Endothelial cell (in vitro differentiated cells): ENCODE measurements at places on chromosomes 13 and 19. TPM values are rescaled to one million over a fixed set of nuclear protein-coding genes. Genes with fewer than 3 reads are reported as not detected.

DNA sequence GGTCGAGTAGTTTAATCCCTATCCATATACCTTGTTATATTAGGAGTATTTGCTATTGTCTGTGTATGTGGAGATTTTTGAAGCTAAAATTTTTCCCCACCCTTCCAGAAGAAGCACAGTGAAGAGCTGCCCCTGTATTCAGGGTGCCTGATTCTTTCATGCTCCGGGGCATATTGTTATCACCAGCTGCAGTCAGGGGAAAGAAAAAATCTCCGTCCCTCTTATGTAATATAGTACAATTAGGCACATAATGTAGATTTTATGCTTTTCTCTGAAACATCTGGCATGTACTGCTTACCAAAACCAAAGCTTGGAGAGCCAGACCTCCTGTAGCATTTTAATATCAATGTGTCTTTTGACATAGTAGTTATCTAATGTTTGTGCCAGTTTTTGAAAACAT lies 214.9 kb upstream of the EDNRB start:
- DNase-seq: no peak

- no peak for DNase-seq
Observed at GRCh38 chr13:37395544-37395943, 203.0 kb downstream of the POSTN start.

- DNase-seq: no peak
Observed at GRCh38 chr19:30788105-30788765, 416.1 kb downstream of the ZNF536 start.

DNA sequence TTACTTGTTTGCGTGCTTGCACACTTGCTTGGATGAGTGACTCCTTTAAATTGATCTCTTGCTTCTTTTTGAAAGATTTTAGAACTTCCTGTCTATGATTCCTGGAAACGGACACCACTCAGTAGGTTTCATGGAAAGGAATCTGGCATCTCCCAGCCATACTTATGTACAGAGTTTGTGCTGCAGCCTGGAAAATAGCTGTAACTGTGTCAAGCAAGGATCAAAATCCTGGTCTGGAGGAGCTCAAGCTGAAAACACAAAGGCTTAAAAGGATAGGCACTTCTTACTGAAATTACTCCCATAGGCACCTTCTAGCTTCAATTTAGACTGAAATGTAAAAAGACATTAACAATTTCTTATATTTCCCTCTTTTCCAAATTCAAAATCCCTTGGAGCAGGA lies 1.4 kb upstream of the FREM2 start:
- no peak for DNase-seq

THSD8 gene
- 14.2 TPM for total RNA-seq

DNA sequence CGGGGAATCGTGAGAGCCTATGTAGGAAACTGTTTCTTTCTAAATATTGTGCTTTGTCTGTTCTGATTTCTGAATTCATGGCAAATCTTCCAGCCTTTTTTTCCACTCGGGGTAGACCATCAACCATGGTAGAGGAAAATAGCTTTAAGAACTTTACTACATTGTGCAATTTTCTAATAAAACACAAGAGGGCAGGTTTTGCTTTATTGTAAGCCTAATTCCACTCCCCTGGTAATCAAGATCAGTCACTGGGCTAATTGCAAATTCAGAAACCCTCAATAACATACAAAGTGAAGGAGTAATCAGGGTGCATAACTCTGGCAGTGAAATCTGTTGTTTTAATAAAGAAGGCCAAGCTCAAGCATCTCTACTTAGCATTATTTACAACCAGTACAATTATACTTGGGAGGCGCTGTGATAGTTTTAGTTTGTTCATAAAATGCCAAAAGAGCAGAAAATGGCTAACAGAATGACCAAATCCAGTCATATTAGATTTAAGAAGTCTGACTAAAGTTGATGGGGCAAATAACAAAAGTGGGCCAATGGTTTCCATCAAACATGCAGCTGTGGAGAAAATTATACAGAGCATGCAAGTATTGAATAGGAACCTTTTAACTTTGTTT lies 43.8 kb downstream of the DCT start:
- no peak for DNase-seq

ZNF8 gene
- 11.2 TPM for total RNA-seq

DNA sequence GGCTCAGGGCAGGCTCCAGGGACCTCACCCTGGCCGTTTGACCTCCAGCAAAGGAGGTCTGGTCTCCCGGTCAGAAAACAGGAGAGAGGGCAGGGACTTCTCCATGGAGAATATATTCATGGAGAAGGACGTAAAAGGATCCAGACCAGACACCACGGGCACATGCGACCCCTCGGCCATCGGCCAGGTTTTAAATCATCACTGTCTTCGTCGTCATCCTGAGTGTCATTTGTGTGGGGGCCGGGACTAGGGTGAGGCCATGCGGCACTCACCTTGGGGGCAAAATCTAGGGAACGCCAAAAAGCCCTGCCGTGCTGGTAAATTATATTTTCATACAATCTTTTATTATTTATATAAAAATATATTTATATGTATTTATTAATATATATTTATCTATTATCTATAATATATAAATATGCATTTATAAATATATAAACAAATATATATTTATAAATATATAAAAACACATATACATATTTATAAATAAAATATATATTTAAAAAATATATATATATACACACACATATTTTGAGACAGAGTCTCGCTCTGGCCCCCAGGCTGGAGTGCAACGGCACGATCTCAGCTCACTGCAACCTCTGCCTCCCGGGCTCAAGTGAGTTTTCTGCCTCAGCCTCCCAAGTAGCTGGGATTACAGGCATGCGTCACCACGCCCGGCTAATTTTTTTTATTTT lies 75.4 kb downstream of the GADD45B start:
- no peak for DNase-seq
